Inflammatory macrophage (primary cell): ENCODE measurements at places on chromosomes 5 and 9.

GRCh38 chr9:117886616-117887015 lies 182.4 kb downstream of the TLR4 start:
- DNase-seq = no peak

DNA sequence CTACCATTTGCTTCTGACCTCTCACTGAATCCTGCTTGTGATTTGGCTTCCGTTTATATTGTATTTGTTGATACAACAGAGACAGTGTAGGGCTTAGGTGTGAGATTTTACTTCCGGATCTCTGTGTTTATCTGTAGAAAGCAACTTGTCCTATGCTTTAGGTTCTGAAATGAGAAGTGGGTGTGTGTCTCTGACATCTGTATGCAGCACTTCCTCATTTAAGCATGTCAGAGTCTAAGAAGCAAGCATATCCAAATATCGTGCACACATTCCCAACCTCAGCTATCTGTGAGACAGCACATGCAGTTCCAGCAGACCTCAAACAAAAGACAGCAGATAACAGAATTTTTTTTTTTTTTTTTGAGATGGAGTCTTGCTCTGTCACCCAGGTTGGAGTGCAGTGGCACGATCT lies 16.3 kb downstream of the KLF9 start:
- peak; percentile 78 for DNase-seq

GRCh38 chr5:14386884-14387624 lies 194.5 kb upstream of the OTULINL start:
- DNase-seq = no peak

DNA sequence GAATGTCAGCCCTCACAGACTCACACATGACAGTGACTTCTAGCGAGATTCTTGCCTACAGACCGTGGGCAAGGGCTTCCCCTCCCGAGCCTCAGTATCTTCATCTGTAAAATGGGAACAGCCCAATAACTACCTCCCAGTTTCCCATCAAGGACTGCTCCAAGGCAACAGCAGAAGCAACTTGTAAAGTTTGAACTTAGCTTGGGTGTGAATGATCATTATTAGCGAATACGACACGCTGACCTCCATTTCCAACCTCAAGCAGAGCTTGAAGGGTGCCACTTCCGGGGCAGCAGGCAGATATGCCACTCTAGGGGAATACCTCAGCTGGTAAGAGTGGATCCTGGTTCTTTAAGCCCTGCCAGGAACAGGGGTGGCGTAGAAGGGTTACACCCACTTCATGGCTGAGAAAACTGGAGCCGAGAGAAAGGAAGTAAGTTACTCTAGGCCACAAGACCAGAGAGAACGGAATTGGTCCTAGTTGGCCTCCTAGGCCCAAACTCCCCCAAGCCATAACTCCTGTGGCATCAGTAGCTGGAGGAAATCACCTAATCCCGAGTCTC lies 2.0 kb downstream of the RNF44 start:
- DNase-seq = peak; percentile 89

DNA sequence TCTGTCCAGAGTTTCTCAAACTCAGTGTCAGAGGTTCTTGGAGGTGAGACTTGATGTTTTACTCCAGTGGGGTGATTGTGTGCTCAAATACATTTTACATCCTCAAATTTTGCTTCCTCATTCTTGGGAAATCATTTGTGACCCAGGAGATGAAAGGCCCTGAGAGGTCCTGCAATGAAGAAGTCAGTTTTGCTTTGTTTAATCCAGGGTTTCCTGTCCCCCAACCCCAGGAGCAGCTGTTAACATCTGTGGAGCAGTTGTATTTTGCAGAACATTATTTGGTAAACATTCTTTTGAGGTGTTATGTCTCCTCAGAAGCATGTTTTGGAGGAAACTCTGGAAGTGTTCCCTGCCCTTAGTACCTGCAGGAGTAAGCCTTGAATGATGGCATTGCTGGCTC lies 59.8 kb downstream of the DAB2IP start:
- peak; percentile 17 for DNase-seq

DNA sequence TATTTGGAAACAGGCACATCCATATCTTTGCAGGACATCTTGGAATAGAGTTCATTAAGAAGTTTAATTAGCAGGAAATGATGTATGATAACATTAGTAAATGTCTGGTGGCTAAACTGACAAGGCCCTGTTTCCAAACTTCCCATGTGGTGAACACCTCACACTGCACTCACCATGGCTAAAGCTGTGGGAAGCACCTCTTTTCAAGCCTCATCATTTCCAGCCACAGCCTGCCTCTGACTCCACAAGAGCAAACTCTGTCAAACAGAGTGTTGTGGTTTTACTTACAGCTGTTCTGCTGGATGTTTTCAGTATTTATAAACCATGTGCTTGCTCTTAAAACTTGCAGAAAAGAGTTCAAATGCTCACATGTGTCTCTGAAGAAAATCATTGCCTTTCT lies 14.9 kb upstream of the NDUFB6 start:
- DNase-seq = peak; percentile 32

- DNase-seq = peak; percentile 78
Measured at GRCh38 chr5:180034564-180034963, 37.0 kb downstream of the RNF130 start.
